ENCODE measurements at places on chromosomes 12 and 14.
A peak's percentile ranks its signal among the peaks of the same experiment; 100 is the strongest.

DNA sequence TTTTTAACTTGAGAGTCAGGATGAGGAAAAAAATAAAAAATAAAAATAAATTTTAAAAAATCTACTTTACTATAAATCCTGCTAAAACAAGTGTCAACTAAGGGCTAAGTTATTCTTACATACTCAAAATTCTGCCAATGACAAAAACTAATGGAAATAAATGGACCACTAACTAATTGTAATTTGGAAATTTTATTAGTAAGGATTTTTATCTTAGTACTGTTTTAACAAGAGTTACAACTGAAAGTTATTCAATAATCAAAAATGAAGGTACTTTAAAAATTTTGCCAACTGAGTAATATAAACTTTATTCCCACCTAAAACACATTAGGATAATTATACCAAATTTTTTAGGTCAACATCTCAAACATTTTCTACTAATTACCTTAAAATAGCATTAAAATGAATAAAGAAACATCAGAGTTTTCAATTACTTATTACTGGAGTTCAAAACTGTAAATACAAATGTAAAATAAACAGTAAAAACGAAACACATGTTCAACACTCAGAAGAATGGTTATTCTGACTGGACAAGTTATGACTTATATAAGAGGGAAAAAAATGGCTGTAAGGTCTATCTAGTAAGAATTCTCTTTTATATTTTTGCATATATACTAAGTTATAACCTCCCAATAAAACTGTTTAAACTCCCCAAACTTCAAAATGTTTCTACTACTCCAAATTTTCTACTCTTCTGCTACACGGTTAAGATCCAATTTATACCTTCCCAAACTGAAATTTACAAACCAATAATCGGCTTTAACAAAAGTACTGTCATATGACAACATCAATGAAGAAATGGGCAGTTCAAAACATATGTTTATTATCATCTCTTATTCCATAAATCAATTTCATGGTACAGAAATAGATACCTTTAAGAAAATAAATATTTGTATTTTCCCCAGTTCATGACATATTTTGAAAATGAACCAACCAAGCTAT, 2.7 kb downstream of the HECTD1 start:
- no peak for DNase-seq

GRCh38 chr12:93825501-93825888, 148.3 kb downstream of the CRADD start:
- no peak for DNase-seq

- DNase-seq: no peak
Observed at GRCh38 chr12:67437011-67437410, 167.9 kb downstream of the CAND1 start.

DNA sequence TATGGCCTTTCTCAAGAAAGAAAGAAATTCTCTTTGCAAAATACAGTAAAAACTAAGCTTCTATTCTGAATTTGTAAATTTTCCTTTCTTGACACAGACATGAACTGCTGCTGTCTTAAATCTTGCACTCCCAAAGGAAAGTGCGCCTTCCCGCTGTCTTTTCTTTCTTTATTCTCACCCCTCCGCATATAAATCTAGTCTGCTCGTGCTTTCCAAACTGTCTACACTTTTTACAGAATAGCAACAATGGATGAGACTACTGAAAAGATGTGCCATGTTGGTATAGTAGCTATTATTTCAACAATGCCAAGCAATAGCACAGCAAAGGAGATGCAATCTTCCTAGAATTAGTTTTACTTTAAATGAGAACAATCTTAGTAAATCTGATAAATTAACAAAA, 328.8 kb upstream of the PDE3A start:
- DNase-seq: no peak

- DNase-seq: no peak
Observed at GRCh38 chr12:127343940-127344339, 923.0 kb upstream of the TMEM132C start.

GRCh38 chr12:76064904-76065303, 19.6 kb downstream of the NAP1L1 start:
- no peak for DNase-seq

DNA sequence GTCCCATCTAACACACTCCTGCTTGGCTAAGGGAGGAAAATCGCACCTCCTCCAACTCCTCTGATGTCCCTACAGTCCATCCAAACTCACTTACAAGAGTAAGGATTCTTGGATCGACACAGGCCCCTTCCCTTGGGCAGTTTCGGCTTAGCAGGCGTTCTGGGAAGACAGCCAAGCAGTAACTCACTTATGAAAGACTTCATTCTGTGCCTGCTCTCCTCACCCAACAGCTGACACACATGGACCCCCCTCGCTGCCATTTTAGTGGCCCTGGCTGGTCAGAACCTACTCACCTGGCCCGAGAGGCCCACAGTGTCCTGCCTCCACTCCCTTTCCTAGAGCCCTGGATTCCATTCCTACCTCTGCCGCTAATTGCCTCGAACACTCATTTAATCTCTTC, 52.3 kb upstream of the BCL2L14 start:
- DNase-seq: no peak

- no peak for DNase-seq
Observed at GRCh38 chr14:37723515-37723914, 128.1 kb downstream of the TTC6 start.

GRCh38 chr12:75634244-75635222, 123.1 kb upstream of the KRR1 start:
- DNase-seq: no peak

DNA sequence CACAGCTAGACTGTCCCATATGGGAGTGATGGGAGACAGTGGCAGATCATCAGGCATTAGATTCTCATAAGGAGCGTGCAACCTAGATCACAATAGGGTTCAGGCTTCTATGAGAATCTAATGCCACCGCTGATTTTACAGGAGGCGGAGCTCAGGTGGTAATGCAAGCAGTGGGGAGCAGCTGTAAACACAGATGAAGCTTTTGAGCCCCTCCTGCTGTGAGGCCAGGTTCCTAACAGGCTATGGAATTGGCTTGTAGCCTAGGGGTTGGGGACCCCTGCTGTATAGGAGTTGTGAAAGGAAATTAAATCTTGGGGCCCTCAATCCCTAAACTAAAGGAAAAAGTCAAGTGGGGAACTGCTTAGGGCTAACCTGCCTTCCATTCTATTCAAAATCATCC, 29.6 kb downstream of the ADIPOR2 start:
- no peak for DNase-seq

DNA sequence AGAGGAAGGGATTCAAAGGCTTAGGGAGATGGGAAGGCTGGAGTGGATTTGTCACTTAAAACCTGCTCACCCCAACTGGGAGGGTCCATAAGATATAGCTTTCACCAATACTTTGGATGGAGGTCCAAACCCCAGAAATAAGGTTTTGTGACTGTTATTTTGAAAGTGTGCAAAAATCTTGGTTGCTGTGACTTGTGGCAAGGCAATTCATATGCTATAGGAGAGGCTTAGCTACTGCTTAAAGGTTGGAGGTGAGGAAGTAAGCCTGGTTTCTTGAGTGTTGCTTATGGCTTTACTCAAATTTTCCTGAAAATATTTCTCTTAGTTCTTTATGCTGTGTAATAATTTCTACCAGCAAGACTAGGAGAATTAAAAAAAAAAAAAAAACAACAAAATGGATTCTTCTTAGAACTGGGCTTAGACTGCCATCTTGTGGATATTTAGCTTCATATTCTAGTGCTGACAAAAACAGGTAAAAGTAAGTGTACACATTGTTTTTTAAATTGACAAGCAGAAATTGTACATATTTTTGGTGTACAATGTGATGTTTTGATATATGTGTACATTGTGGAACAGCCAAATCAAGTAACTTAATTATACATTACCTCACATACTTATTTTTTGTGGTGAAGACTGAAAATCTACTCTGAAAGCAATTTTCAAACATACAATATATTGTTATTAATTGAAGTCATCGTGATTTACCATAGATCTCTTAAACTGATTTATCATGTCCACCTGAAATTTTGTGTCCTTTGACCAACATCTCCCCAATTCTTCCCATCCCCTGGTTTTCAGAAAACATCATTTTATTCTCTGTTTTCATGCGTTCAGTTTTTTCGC, 23.0 kb downstream of the PDE6H start:
- peak; percentile 26 for DNase-seq

DNA sequence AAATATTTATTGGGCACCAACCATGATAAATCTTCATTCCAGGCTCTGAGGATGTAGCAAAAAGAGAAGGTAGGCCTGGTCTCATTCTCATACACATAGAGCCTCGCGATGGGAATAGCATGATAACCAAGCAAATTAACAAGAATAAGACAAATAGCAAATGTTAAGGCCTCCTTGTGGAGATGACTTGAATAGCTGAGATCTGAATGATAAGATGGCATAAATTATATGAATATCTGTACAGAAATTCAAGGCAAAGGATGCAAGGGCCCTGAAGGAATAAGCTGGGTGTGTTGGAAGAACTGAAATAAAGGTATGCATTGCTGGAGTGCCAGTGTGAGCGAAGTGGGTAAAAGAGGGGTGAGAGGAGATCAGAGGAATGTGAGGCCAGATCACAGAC, 114.8 kb downstream of the ALX1 start:
- no peak for DNase-seq

GRCh38 chr12:45768194-45768593, 38.7 kb downstream of the ARID2 start:
- no peak for DNase-seq

- DNase-seq: no peak
Observed at GRCh38 chr14:61268812-61269211, 12.3 kb downstream of the TMEM30B start.

- no peak for DNase-seq
Observed at GRCh38 chr14:33979613-33980276, 28.9 kb upstream of the EGLN3 start.

DNA sequence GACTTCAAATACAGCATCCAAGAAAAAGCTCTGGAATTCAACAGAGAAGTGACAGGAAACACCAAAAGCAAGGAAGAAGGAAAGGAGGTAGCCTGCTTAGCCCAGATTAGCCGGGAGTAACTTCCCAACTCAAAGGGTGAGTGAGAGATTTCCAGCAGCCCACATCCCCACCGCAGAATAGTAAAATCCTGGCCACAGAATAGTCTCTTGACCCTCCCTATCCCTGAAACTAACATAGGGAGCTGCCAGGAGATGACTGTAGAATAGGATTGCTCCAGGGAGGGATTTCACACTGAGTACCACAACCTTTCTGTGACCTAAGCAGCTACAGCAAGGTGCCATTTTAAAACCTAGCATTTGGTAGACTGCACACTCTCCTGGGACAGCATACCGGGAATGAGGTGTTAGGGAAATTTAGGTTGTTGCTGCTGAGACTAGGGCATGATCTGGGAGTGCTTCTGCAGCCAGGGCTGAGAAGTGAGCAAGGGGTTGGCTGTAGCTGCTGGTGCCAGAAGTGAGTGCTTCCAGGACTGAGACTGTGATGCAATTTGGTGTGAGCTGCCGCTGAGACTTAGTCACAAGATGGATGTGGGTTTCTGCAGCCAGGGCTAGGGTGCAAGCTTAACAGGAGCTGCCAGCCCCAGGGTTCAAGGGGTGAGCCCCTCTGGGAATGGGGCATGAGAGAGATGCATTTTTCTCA, 66.0 kb downstream of the TMTC3 start:
- peak; percentile 65 for DNase-seq

- no peak for DNase-seq
Observed at GRCh38 chr12:72295744-72296143, 23.6 kb downstream of the TRHDE start.

DNA sequence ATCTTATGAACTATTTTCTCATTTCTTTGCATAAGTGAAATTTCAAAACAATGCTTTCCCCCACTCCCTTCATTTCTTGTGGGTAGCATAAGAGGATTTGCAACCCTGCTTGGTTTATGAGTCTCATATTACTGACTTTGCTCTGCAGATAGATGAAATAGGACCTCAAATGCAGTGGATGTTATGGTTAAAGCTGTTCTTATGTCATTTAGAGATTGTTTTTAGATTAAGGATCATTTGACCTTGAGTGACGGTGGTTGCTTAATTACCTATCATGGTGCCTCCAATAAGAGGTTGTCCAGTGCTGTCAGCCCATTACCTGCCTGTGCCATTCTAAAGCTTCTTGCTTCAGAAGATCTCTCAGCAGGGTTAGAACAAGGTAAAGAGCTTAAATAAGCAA, 351.4 kb upstream of the ATP2B1 start:
- no peak for DNase-seq

DNA sequence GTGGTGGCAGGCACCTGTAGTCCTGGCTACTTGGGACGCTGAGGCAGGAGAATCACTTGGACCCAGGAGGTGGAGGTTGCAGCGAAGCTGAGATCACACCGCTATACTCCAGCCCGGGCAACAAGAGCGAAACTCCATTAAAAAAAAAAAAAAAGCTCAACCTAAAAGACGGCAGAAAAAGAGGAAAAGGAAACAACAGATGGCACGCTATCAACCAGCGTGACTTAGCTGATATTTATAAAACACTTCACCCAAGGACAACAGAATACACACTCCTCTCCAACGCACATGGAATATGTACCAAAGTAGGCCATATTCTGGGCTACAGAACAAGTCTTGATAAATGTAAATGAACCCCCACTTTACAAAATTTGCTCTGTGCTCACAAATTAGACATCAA, 34.0 kb upstream of the CLMN start:
- DNase-seq: no peak

DNA sequence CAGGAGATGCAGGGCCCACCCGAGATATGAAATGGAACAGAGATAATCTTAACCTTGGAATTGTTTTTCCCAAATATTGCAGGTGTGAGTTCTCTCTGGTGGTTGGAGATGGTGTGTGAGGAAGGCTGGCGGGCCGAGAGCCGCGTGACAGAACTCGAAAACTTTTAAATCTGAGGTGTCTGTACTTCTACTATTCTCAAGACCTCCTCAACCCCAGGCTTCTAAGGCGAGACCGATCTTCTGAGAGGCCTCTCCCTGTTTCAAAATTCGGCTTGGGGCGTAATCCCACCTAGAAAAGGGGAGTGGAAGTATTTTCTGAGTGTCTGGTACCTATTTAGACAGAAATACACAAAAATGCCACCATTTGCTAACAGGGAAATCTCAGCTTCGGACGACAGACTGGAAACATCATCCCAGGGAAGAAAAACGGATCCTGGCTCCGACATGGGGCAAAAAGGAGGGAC, 611 bp downstream of the SARNP start:
- DNase-seq: no peak

GRCh38 chr14:68968721-68969120, 10.4 kb downstream of the ACTN1 start:
- no peak for DNase-seq

DNA sequence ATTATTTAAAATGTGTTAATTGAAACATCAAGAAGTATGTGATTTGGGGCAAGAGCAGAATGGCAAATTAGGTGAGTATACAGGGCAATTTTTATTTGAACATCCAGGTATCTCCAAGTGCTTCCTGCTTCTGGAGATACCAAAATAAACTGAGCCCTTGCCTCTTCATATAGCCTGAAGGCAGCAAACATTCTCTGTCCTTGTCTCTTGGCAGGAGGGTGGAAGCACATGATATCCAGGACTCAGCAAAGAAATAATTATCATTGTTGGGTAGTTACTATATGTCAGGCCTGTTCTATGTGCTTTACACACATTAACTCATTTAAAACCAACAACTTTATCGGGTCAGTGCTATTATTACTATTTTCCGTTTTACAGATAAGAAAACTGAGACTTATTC, 12.5 kb downstream of the LIN7A start:
- no peak for DNase-seq

GRCh38 chr12:51285843-51286242, 15.6 kb upstream of the SMAGP start:
- no peak for DNase-seq

GRCh38 chr14:73792481-73792880, 59.1 kb upstream of the PTGR2 start:
- DNase-seq: no peak

GRCh38 chr12:50923361-50924130, 28.8 kb upstream of the HIGD1C start:
- no peak for DNase-seq
